ENCODE measurements at places on chromosomes 11 and 22. TPM values are rescaled to one million over a fixed set of nuclear protein-coding genes. Genes with fewer than 3 reads are reported as not detected.
A peak's percentile ranks its signal among the peaks of the same experiment; 100 is the strongest.

Gene DCHS1
- 8.5 TPM for total RNA-seq

DNA sequence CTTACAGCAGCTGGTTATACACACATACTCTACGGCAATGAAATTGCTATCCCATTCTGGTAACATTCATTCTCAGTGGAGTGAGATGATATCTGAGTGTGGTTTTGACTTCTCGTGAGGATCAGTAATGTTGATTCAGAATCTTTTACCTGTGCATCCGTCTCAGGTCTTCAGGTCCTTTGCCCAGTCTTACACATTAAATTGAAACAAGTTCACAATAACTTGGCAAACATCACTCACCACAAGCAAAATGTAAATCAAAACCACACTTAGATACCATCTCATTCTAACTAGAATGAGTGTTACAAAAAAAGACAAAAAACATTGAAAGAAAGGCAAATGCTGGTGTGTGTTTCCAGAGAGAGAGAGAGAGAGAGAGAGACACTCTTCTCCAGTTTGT is 14.0 kb downstream of the RGL4 start:
- DNase-seq: no peak

Gene ENTHD1
- total RNA-seq: not detected

- peak; percentile 90 for DNase-seq
Observed at GRCh38 chr22:42581762-42582716, 28.3 kb downstream of the SERHL2 start.

Gene KRTAP5-7
- not detected for total RNA-seq

DNA sequence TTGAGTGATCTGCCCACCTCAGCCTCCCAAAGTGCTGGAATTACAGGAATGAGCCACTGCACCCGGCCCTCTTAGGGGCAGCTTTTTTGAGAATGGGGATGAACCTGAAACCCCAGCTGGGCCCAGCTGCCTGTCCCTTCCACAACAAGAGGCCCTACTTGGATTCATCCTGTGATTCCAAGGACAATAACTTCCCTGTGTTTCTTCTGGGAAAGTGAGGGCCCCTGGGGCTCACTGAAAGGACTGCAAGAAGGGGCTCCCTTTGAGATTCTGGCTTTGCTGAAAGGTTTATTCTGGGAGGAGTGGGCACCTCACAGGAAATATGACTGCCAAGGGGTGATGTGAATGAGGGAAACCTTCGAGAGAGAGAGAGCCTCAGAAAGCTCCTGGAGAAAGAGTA is 12.3 kb upstream of the GNAZ start:
- peak; percentile 1 for DNase-seq

Gene FIBIN
- total RNA-seq: 36.7 TPM

GRCh38 chr22:45917146-45917545 is 59.8 kb downstream of the WNT7B start:
- no peak for DNase-seq

DNA sequence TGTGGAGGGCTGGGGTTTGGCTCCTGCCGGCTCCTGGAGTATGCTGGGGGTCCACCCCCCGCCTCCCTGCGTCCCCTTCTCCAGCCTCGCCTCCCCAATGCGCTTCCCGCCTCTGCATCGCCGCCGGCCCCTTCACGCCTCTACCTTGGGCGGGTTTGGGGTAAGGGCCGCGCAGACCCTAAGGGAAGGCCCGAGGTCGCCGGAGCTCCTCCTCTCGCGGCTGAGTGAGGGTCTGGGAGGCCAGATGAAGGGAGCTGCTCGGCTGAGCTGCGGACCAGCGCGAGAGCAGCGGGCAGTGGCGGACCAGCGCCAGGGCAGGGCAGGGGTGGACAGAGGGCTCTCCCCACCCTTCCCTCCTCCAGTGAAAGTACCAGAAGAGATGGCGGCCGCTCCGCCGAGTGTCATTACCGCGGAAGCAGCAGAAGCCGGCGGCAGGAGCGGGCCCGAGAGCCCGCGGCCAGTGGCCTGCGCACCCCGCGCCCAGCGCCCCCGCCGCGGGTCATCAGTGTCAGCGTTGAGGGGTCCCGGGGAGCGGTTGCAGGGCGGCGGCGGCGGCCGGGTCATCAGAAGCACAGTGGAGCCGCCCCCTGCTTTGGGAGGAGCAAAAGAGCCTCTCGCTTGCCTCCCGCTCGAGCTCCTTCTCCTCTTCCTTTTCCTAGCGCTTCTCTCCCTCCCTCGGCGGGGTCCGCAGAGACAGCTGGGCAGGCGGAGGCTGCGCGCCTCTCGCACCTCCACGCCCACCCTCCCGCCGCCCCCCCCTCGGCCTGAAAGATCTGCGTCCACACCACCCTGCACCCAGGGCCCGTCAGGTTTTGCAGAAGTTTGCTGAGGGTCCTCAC is 255.6 kb upstream of the CADM1 start:
- peak; percentile 49 for DNase-seq

Gene MAJIN
- total RNA-seq: not detected

Gene MYO7A
- total RNA-seq: 9.8 TPM

DNA sequence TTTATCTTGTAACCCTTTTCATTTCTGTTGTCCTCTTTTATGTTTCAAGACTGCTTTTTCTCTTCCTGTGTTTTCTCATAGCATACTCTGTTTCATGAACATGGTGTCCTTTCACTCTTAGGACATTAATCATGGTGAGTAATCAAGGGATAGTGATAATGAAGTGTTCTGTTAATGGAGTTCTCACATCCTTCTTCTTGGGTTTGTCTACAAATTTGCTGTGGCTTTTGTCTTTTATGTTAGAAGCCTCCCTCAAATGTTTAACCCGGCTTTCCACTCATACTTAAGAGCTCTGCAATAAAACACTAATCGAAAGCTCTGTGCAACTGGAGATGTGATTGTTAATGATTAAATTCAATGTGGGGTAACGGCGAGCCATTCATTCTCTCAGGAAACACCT is 593.6 kb downstream of the NELL1 start:
- DNase-seq: no peak

GRCh38 chr11:1564535-1565172 is 7.4 kb downstream of the DUSP8 start:
- DNase-seq: peak; percentile 80

Gene LRRC74B
- total RNA-seq: not detected

- DNase-seq: peak; percentile 87
Observed at GRCh38 chr22:24521791-24522245, 26.7 kb downstream of the UPB1 start.

- no peak for DNase-seq
Observed at GRCh38 chr22:20136603-20136873, 4.9 kb downstream of the ZDHHC8 start.

DNA sequence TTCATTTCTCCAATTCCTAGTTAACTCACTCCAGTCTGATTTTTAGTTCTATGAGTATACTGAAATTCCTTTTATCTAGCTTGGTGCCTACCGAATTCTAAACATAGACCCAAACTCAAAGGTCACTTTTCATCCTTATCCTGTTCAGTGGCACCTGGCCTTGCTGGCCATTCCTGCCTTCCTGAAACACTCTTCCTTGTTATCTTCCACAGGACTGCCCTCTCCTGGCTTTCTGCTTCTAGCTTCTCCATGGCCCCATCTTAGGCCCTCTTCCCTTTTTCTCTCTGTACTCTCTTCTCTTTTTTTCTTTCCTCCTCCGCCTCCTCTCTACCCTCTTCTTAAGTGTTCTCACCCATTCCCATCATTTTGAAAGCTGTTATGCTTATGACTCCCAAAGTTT is 87.3 kb downstream of the WNT11 start:
- no peak for DNase-seq

- peak; percentile 64 for DNase-seq
Observed at GRCh38 chr22:47090591-47091245, 328.3 kb downstream of the TBC1D22A start.

- no peak for DNase-seq
Observed at GRCh38 chr11:35347173-35347878, 72.0 kb downstream of the SLC1A2 start.

Gene HIKESHI
- total RNA-seq: 46.2 TPM

DNA sequence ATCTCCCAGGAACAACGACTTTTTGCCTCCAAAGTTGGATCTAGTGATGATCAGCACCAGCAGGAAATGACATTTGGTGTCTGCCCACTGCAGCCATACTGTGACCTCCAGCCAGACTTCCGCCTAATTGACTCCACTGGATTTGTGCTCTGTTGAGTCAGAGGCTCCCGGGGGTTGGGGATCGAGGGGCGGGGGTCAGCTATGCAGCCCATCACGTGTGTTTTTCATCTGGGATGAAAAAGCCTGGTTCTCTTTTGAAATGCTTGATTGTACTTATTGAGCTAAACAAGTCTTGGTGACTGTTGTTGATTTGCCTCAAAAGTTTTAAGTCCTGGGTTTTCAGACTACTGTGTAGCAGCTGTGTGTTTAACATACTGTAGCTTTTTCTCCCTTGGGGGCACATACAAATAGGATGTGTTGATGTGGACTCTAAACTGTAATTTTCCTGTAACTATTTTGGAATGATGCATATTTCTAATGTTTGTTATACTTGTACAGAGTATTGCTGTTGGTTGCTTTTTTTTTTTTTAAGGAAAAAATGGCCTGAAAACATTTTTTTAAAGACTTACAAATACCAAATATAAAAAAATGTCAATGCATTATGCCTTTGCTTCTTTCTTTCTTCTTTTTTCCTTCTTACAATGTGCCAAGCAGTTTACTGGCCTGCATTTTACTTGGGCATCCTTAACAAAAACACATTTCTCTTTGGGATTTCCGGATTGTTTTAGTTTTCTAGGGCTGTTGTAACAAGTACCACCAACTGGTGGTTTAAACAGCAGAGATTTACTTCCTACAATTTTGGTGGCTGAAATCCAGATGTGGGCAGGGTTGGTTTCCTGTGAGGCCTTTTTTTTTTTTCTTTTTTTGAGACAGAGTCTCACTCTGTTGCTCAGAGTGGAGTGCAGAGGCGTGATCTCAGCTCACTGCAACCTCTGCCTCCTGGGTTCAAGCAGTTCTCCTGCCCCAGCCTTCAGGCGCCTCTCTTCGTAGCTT is 46.1 kb upstream of the OR4B1 start:
- DNase-seq: peak; percentile 16

Gene TREH
- total RNA-seq: 10.2 TPM

GRCh38 chr11:108669286-108669685 is 4.4 kb downstream of the DDX10 start:
- DNase-seq: no peak

GRCh38 chr11:60343094-60343704 is 16.1 kb downstream of the MS4A6E start:
- DNase-seq: no peak

DNA sequence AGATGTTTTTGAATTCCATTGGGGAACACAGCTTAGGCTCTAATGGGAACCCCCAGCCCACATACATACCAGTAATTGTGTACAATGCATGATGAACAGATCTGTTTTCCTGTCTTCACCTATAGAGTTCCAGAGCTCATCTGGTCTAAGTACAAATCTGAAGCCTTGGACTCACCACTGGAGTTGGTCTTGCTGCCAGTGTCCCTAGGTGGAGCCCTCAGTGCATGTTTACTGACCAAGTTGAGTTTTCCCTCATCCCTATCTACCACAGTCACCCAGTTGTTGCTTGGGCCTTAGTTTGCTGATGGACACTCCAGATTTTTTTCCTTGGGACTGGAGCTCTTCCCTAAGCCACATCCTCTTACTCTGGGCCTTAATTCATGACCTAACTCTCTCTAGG is 159.2 kb upstream of the DDI1 start:
- DNase-seq: peak; percentile 13

DNA sequence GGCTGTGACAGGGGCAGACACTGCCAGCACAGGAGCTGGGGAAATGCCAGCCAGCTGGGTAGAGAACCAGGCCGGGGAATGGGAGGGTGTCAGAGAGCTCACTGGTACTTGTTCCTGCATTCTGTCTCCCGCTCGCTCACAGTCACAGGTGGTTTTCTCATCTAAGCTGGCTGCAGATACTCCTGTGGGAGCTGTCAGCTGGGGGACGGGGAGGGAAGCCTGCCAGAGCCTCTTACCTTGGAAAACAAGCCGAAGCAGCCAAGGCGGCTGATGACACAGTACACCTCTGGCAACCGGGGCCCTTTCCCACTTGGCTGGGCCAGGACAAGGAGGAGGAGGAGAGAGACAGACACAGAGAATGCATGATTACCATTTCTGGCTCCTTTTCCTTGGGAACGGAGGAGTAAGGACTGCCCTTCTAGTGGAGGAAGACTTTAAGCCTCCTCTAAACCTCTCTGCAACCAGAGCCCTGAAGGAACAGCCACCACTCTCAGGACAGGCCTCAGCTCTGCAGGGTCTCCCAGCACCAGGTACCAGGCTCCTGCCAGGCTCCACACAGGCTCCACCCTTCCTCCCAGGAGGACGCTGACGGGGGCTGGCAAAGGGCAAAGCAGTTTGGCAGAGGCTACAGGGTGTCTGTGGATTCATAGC is 25.1 kb downstream of the RPL27A start:
- DNase-seq: no peak

DNA sequence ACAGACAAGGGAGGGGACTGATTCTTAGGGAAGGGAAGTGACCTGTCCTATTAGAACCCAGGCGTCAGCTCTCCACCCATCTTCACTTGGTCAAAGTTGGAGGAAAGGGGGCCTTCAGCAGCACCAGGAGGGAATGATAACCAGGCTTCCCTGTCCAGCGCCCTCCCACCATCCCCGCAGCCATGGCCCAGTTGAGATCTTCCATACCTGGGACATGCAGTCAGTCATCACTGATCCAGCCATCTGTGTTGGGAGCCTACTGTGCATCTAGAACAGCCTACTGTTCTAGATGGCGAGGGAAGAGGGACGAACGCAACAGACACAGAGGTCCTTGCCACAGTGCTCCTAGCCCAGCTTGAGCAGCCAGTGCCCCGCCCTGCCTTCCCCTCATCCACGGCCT is 40.6 kb downstream of the PDGFB start:
- no peak for DNase-seq

DNA sequence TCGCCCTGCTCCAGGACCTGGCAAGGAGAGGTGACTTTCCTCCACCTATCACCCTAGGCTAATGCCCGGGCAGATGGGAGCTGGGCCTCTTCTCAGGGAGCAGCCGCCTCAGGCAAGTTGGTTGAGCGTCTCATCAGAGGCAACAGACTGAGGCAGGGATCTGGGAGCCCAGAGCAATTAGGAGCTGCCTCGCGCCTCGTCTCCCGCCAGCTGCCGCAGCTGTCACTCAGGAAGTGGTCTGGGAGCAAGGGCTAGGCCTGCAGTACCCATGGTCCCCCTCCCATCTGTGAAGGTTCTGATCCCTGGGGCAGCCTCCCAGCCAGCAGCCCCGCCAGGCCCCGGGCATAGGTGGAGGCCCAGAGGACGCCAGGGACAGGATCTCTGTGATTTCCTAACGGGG is 4.6 kb upstream of the CABP7 start:
- no peak for DNase-seq

Gene SLC25A18
- total RNA-seq: 4.2 TPM

Gene BET1L
- 28.6 TPM for total RNA-seq

Gene CARD18
- not detected for total RNA-seq

Gene TBX10
- not detected for total RNA-seq

Gene OR6A2
- total RNA-seq: 0.08 TPM

GRCh38 chr11:113725913-113726312 is 19.8 kb upstream of the TMPRSS5 start:
- peak; percentile 59 for DNase-seq

DNA sequence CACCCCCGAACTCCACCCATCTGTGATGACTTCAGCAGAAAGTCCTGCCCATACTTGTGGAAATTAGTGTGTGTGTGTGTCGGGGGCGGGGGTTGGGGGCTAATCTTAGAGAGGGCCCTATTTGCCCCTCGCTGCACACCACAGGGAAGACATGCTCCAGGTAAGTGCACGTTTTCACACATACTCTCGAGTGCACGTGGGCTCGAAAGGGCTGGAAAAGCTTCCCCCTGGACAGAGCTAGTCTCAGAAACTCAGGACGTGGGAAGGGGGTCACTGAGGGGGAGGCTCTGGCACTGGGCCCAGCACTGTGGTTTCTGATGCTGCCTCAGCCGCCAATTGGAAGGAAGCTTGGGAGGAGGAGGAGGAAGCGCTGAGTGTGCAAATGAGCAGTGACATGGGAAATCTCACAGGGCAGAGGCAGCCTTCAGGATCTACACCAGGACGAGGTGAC is 40.7 kb upstream of the CD82 start:
- no peak for DNase-seq

GRCh38 chr11:32435152-32435480 is 223 bp downstream of the WT1 start:
- no peak for DNase-seq
